Activated CD4-positive, alpha-beta T cell treated with anti-CD3 and anti-CD28 coated beads, Interleukin-2, amount 50 U/mL, for 24 hours (primary cell): ENCODE measurements at places on chromosomes 3 and 15.

DNA sequence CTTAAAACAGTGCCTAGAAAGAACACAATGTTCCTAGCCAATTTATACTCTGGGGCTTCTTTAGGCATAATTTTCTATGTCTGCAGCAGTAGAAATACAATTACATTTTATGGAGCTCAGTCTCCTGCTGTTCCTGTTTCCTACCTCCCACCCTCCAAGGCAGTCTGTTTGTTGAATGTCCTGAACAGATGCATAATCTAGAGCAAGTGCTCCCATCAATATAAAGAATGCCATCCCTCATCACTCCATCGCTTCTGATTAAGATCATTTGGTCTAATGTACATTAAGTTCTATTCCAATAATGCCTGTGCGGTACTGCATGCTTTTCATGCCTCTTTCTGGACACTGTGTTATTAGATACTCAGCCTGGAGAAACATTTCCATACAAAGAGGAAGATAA is 869.8 kb upstream of the CFAP20DC start:
- no peak for DNase-seq

- no peak for DNase-seq
Measured at GRCh38 chr3:177898185-177898584, 638.1 kb upstream of the KCNMB2 start.

DNA sequence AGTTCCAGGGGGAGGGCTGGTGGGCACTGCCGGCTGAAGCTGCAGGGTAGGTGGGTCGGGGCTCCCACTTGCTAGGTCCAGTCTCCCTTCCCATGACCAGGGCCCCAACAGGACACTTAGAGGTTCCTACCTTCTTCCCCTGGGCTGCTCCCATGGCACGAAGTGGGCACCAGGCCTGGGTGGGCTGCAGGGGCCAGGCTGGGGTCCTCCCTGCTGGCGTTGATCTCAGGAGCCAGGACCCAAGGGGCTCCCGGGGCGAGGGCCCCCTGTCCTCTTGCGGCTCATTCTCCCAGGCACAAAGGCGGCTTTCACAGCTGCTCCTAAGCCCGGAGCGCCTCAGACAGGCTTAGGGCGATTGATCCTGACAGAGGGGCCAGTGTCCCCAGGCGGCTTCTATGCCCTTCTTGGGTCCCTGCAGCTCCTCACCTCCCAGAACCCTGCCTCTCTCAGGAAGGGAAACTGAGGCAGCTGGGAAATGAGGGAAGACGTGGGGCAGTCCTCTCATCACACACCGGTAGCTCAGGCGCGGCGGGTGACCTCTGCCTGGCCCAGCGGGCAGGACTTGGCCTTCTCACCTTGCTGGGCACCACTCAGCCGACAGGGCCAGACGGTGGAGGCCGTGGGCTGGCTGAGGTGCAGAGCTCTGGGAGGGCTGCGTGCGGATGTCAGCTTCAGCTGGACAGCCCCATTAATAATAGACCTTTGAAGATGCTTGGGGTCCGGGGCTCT is 39.6 kb downstream of the FAM3D start:
- no peak for DNase-seq

- DNase-seq: no peak
Measured at GRCh38 chr3:183313764-183314163, 60.7 kb downstream of the B3GNT5 start.

GRCh38 chr3:96931119-96931862 is 116.9 kb downstream of the EPHA6 start:
- no peak for DNase-seq

- DNase-seq: no peak
Measured at GRCh38 chr3:14706096-14706495, 31.2 kb downstream of the C3orf20 start.

- DNase-seq: no peak
Measured at GRCh38 chr3:152234657-152235375, 33.9 kb upstream of the MBNL1 start.

GRCh38 chr3:10189557-10190354 is 25.0 kb downstream of the IRAK2 start:
- no peak for DNase-seq

DNA sequence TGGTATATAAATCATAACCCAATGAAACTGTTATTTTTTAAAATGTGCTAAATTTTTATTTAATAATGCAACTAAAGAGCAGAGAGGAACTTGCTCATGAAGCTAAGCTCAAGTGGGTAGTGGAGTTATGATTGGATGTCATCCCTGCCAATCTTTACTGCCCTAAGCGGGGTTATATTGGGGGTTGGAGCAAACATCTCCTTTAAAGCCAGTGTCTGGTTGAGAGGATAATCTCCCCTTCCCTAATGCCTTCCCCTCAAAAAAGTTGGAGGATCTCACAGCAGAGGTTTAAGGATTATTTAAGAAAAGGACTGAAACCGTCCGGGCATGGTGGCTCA is 32.1 kb upstream of the CLASP2 start:
- no peak for DNase-seq

GRCh38 chr3:70646635-70647034 is 334.2 kb upstream of the MDFIC2 start:
- no peak for DNase-seq

DNA sequence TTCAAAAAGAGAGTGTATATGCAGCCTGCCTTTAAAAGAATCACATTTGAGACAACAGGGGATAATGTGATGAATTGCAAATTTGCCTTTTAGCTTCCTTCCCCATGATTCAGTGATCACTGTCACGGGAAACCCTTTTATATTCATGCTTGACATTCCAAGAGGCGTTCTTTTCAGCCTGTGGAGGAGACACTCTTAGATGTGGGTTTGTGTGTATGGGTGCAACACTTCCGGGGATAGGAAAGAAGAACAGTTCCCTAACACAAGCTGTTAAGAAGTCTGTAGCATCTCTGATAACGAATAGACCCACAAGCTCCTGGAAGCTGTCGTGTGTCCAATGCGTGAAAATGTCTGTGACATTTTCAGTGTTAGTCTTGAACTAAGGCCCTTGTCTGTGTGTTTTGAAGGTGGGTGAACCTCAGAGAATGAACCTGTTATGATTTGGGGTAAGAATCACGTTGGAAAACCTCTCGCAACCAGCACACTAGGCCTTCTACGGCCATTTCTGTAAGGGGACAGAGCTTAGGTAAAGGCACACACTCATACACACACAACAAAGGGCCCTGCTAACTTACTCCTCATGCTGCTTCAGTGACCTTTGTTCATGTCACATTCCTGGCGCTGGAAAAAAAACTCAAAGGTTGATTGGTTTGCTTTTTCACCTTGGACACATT is 229.2 kb upstream of the ST8SIA2 start:
- DNase-seq: no peak

DNA sequence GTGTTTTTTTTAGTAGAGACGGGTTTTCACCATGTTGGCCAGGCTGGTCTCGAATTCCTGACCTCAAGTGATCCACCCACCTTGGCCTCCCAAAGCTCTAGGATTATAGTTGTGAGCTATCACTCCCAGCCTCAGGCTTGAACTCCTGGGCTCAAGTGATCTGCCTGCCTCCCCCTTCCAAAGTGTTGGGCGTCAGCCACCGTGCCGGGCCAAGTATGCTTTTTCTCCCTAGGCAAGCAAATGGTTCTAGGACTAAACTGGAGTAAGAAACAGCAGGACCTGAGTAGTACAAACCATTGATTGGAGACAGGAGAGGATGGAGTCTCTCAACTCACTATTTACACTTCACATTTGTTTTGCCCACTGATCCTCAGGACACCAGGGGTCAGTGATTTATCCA is 4.6 kb upstream of the PTPN9 start:
- DNase-seq: no peak

GRCh38 chr15:50798684-50799083 is 33.2 kb upstream of the SPPL2A start:
- no peak for DNase-seq

DNA sequence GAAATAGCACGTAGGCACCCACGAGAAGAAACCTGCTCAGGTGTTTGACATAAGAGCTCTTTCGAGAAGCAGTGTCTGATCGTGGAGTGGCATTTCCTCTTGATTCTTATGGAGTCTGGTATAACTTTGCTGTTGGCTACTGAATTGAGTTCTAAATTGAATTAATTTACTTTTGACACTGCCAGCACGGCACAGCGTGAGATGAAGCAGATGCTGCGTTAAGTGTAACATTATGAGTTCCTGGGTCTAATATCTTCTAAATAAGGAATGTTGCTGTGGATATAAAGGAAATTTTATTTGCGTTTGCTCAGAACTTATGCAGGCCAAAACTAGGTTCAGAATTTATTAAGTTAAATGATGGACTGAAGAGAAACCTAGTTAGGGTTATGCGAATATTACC is 919.9 kb downstream of the TUSC7 start:
- DNase-seq: no peak

DNA sequence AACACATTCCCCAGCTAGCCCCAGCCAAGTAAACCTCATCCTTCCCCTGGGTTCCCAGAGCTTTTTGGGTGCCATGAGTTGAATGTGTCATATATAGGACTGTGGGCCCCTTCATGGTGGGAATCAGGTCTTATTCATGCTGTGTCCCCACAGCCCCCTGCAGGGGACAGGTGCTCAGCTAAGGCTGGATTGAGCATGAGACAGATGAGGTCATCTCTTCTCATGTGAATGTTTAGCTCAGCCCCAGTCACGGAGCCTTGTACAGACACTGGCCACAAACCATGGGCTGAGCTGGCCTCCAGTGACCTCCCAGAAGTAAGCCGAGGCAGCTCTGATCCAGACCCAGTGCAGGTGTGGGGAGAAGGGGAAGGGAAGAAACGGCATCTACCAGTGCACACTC is 70.7 kb downstream of the C3orf70 start:
- no peak for DNase-seq

DNA sequence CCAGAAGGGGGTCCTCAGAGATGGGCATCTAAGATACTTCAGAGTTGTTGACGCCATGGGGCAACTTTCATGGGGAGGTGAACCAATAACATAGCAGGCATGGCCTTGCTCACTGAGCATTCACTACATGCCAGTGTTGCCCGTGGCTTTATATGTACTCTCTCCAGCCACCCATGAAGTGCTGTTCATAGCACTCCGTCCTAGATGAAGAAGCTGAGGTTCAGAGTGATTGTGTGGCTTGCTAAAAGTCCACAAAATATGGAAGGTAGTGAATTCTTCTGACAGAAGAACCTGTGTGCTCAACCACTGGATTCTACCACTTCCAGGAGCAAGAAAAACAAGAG is 9.8 kb upstream of the SEMA4B start:
- no peak for DNase-seq

DNA sequence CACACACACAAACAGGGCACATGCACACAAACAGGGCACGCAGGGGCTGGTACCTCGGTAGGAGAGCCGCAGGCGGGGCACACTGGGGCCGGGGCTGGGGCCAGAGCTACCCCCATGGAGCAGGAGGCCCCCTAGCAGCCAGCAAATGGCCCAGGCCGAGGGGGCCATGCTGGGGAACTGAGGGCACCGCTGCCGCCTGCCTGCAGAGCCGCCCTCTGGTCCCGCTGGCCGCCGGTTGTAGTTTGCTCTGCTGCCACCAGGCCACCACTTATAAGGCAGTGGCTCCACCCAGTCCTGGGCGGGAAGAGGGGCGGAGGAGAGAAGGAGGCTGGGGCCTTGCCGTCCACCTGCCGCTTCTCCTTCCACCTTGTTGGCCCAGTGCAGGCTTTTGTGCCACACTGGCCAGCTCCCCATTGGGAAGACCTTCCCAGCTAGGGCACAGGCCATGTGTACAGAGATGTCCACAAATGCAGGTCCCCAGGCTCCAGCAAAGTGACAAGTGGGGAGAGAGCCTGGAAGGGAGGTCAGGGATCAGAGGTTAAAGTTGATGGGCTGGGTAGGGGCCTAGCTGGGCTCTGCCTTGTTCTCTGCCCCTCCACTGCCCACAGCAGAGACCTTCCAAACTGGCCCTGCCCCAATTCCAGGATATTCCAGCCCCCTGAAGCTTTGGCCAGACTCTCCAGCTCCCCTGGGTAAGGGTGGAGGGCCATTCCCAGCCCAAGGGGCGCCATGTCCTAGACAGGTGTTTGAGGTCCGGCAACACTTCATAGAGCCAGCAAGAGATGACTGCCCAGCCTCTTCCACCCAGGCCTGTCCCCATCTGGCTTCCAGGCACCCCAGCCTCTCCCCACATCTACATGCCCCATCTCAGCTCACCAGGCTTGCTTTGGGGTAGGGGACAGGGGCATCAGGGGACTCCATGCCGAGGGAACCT is at the start of gene SEMA3G:
Gene SEMA3G, minus strand, starts transcription at position 244 of the 934 bp plus-strand sequence. Its CDS starts 76 bp downstream, at position 168.
- DNase-seq: peak; percentile 64

DNA sequence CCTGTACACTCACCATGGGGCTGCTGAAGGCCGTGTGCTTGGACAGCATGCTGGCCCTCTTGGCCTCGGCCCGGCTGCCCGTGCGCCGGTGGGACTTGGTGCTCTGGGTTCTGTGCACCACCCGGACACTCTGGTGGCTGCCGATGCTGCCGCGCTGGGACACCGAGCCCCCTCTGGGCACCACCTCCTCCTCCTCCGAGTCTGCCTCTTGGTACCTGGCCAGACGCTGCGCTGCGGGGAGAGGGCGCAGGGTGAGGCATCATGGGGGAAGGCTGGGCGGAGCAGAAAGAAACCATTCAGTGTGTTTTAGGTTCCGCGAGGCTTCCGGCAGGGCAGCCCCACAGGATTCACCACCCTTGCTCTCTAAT is 145.0 kb downstream of the ATP10A start:
- no peak for DNase-seq

- no peak for DNase-seq
Measured at GRCh38 chr3:21694506-21694905, 56.5 kb downstream of the ZNF385D start.

GRCh38 chr3:14531856-14532395 is 8.2 kb downstream of the GRIP2 start:
- DNase-seq: no peak

GRCh38 chr3:73072634-73073033 is 11.2 kb downstream of the EBLN2 start:
- no peak for DNase-seq

- no peak for DNase-seq
Measured at GRCh38 chr3:134772011-134772410, 23.0 kb upstream of the EPHB1 start.

GRCh38 chr3:42476225-42477125 is 26.0 kb upstream of the VIPR1 start:
- no peak for DNase-seq

- no peak for DNase-seq
Measured at GRCh38 chr15:83092309-83092976, 15.0 kb upstream of the TM6SF1 start.

- no peak for DNase-seq
Measured at GRCh38 chr3:153080778-153081240, 81.2 kb upstream of the RAP2B start.

GRCh38 chr3:173857154-173857553 is 459.6 kb downstream of the NLGN1 start:
- no peak for DNase-seq

DNA sequence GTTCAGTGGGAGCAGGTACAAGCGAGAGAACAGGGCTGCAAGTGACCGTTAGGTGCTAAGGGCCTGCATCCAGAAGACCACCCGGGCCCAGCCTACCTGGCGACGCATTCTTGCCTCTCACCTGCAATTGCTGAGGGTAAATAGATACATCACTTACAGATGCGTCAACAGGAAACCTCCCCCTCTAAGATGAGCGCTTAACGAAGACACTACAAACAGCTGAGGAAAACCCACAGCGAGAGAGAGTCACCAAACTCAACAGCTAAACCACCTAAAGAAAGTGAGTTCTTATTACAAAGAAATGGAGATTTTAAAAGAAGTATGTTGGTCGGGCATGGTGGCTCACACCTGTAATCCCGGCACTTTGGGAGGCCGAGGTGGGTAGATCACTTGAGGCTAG is 157.9 kb downstream of the CHSY1 start:
- DNase-seq: no peak

- DNase-seq: no peak
Measured at GRCh38 chr3:30583973-30584372, 22.4 kb upstream of the TGFBR2 start.
